ENCODE measurements at places on chromosomes 2 and 18.

DNA sequence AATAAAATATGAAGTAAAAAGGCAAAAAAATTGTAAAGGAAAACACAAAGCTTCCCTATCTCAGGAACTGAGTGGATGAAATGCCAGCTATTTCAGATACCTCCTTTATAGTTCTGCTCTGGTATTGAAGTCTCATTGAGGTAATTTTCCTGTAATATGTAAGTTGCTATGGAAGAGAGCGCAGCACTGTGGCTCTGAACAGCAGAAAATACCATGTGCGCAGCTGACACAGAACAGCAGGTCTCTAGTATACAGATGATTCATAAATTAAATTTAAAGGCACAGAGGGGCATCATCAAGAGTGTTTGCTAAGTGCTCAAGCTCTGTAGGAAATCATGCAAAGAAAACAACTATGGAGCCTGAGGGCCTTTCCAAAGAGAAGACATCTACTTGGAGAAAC, 315.3 kb upstream of the CDH7 start:
- DNase-seq = no peak

DNA sequence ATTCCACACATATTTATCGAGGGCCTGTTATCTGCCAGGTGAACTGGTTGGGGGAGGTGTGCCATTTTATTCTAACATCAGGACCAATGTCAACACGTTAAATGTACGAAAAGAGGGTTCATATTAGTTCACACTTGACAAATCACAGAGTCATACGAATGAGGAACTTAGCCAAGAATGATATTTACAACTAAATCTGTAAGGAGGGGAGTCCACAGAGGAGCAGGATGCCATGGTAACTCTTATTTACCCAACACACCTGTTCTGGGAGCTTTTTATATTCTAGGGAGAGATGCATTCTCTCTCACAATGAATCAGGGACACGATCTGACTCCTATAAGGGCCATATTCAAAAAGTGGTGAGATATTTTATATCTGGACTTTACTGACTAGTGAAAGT, 144.1 kb downstream of the CDC42EP3 start:
- DNase-seq = no peak

DNA sequence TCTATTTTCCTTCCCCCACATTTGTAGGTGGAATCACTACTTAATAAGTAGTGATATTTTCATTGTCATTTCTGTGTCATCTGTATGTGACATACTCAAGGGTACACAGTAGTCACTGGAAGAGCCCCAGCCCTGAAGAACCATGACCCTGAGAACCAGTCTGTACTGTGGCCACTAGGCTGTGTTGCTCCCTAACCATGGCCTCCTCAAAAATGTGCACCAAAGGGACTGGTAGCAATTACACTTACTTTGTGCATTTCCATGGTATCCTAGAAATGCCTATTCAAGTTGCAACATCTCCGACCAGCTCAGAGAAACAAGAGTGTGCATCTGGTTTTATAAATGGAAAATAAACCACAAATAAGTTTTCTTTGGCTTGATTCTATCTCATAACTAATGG, 155.1 kb downstream of the DOCK10 start:
- no peak for DNase-seq

DNA sequence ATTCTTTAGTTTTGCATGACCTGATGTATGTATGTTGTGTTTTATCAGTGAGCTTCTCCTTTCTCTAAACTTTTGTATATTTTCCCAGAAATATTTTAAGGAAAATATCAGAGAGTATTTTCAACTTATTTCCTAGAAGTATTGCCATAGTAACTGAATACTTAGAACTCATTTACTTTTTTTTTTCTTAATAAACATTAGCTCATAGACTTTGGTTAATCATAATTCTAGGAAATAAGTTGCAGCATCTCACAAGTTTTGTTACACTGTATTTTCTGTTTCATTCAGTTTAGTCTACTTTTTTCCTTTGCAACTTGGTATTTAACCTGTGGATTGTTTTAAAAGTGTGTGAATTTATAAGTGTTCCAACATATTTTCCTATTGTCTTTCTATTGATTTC, 27.5 kb downstream of the SMCHD1 start:
- no peak for DNase-seq

GRCh38 chr18:49464718-49465598, 4.5 kb upstream of the DYM start:
- DNase-seq = no peak

- DNase-seq = no peak
Measured at GRCh38 chr2:52054824-52055223, 1022.9 kb upstream of the NRXN1 start.

GRCh38 chr2:60408207-60408606, 145.2 kb downstream of the BCL11A start:
- no peak for DNase-seq

- no peak for DNase-seq
Measured at GRCh38 chr2:225270053-225270452, 129.5 kb upstream of the NYAP2 start.

- no peak for DNase-seq
Measured at GRCh38 chr18:53165770-53166169, 825.8 kb downstream of the DCC start.

DNA sequence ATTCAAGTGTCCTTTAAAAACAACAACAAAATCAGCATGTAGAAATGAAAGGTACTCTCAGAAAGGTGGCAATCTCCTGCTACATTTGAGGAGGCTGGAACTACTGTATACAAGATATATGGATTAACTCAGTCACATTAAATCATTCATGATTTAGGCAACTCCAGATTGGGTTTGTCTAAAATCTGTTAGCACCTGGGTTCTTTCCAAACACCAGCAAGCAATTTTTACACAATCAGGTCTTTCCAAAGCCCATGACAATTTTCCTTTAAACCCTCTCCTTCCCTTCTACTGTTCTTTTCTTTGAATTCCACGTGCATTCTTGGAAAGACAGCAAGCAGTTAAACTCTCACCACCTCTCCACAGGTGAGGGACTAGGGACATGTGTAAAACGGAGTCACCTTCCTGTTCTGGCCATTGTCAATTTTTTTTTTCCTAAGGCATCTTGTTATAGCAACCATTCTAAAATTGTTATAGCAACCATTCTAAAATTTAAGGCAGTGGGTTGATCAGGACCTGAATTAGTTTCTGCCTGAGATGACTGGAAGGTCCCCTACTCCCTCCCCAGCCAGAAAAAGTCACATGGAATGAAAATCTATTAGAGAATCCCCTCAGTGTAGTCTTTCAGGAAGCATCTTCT, 113.9 kb downstream of the ANKRD44 start:
- no peak for DNase-seq
